Sciatic nerve (tissue), 2 donors: ENCODE measurements at places on chromosomes 3 and 15.

- DNase-seq: no peak
Observed at GRCh38 chr3:195179776-195180489, 91.0 kb downstream of the XXYLT1 start.

- DNase-seq: no peak
Observed at GRCh38 chr15:29410338-29410737, 140.7 kb upstream of the NSMCE3 start.

- no peak for DNase-seq
Observed at GRCh38 chr3:4343258-4343657, 40.1 kb downstream of the SETMAR start.

GRCh38 chr15:38991701-38992100 is 427.1 kb upstream of the RASGRP1 start:
- DNase-seq: no peak

- DNase-seq: no peak
Observed at GRCh38 chr3:194472290-194472920, 14.4 kb downstream of the ATP13A3 start.

DNA sequence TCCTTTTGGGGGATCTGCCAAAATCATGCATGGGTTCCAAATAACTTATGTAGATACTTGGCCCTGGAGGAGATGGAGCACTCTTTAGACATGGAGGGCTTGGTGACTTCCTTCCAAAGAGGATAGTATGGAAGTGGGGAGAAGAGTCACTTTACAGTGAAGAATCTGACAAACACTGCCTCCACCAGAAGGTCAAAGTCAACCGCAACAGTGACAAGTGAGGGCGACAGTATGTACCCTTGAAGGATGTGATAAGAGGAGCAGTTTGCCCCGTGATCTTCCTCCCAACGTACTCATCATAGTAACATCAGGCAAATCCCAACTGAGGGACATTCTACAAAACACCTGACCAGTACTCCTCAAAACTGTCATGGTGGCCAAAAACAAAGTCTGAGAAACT is 62.0 kb downstream of the LMCD1 start:
- no peak for DNase-seq

GRCh38 chr15:73650416-73651126 is 17.4 kb upstream of the NPTN start:
- DNase-seq: no peak

- no peak for DNase-seq
Observed at GRCh38 chr15:33179874-33180273, 14.6 kb downstream of the FMN1 start.

DNA sequence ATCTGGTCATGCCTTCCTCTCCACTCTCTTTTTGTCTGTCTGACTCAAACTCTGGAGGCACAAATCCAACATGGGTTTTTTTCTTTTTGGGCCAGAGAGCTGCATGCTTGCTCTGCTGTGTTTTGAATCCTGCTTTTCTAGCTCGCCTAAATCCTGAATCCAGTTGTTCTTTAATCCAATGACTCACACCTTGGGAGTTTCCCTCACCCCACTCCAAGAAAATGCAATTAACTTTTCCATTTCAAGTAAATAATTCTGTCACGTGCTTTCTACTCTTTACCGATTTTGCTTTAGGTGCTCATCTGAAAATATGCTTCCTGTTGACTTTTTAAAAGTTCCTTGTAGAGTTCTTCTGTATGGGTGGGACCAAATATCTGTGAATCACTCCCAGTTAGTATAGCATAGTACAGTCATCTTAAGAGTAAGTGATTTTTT is 47.6 kb downstream of the SLMAP start:
- DNase-seq: no peak

- DNase-seq: no peak
Observed at GRCh38 chr3:66133853-66134445, 86.9 kb upstream of the SLC25A26 start.

DNA sequence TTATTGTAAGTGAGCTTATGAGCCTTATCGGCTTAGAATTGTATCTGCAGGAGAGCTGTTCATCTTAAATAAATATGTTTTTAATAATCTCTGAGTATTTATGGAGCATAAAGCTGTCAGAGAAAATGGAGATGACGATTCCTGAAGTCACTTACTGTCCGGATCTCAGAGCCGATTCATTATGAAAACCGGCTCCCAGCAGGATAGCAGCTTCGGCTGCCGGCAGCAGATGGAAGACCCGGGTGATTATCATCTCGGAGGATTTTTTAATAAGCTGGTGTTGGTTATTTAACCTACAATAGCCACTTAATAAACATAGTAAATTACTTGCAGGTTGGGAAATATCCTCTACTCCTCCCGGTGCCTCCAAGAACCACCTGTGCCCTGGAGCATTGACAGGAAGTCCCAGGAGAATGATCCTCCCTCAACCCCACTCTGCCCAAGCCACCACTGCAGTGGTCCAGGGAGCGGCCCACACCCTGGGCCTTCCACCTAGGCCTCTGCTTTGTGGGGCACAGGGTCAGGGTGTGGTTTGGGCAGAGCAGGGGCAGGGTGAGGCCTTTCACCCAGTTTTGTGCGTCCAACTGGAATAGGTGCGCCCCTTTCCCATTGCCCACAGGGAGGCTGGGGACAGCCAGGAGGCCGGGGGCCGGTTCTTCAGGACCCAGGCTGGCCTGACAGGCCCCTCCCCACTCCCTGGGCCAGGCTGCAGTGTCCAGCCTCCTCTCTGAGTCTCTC is 42.2 kb upstream of the PRR23E start:
- peak; percentile 15 for DNase-seq

GRCh38 chr15:62874959-62875625 is 167.5 kb upstream of the TPM1 start:
- DNase-seq: no peak

GRCh38 chr15:38707802-38708671 is 143.4 kb upstream of the RASGRP1 start:
- no peak for DNase-seq

GRCh38 chr3:57974796-57975388 is 33.3 kb upstream of the FLNB start:
- no peak for DNase-seq

GRCh38 chr3:139074565-139075115 is 29.9 kb upstream of the PRR23C start:
- DNase-seq: no peak

DNA sequence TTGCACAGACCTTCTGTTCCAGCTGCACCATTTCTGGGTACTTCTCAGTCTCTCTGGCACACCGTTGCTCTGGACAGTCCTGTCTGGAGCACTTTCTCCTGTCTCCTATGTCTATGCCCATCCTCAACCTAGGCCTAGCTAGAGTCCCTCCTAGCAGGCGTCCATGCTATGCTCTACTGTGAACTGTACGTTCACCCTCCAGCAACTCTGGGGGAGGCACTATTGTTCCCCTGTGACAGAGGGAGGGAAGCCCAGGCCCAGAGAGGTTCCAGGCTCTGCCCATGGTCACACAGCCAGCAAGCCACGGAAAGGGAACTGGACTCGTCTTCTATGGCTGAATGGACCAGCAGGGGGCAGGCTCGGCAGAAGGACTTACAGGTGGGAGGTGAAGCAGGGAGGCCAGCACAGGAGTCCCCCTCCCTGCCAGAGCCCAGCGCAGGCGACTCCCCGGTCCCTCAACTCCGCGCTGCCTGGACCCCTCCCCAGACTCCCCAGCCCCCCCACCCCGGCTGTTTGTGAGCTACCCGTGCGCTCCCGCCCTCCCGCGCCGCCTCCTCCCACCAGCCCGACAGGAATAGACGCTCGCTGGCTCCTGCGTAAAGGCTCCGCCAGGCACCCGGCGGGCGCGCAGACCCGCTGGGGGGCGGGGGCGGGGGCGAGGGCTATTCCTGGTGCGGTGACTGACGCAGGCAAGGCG is 1.7 kb upstream of the LINGO1 start:
- peak; percentile 76 for DNase-seq

DNA sequence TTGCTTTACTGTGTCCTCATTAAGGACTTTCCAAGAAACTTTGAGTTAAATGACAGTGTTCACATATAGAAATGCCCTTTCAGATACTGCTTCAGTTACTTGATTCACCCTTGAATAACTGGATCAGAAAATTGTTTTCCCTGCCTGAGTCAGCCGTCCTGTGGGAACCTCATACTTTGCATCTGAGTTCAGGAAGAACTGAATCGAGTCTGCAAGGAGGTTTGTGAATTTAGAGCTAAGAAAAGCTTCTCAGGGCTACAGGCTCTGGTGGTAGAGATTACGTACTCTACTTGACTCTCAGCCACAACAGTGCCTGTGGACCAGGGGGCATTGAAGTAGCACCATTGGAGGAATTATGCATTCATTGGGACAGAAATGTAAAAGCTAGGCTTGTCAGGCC is 252.4 kb upstream of the C2CD4B start:
- no peak for DNase-seq

DNA sequence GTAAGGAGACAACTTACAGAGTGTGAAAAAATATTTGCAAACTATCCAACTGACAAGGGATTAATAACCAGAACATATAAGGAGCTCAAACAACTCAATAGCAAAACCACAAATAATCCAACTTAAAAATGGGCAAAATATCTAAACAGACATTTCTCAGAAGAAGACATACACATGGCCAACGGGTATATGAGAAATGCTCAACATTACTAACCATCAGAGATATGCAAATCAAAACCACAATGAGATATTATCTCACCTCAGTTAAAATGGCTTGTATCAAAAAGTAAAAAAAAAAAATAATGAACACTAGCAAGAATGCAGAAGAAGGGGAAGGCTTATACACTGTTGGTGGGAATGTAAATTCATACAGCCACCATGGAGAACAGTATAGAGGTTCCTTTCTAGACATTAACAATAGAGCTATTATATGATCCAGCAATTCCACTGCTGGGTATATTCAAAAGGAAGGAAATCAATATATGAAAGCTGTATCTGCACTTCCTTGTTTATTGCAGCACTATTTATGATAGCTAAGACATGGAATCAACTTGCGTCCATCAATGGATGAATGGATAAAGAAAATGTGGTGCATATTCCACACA is 998.6 kb downstream of the NAALADL2 start:
- no peak for DNase-seq

DNA sequence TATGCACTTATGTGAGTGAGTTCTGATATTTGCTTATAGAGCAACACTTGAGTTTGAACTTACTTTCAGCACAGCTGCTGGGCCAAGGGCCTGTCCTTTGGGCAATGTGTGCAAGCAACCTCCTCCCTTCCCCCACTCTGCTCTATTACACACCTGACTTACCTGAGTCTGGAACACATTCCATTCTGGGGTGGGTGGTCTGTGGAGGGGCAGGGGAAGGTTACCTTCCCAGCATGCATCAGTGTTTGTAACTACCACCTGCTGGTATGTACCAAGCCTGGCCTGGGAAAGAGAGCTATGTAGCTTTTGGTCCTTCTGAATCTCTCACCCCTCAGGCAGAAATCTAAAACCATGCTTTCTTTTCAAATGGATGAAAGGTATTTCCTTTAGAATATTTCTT is 103.0 kb downstream of the ISL2 start:
- no peak for DNase-seq

DNA sequence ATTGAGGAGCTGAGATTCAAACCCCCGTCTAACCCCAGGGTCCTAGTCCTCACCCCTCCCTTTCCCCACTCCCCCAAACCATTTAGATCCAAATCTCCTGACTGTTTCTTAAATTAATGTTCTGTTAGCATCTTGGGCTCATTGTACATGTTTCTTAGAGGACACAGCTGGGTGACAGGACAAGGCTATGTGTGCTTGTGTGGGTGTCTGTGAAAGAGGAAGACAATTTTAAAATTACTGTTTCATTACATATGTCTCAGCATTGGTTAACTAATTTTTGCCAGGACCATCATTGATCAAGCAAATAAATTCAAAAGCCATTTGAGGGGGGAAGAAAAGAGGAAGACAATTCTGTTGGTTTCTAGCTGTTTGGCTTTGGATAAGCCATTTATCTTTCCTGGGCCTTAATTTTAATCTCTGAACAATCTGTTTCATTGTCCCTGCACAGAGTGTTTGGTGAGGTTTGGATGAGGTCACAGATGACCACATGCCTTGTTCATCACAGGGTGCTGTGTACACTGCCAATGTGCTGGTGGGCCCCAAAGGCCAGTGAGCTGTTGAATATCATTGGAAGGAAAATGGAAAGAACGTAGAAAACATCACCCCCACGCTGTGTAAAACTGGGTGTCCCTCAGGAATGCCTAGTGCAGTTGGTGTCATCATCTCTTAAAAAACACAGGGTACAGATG is 51.9 kb downstream of the RPLP1 start:
- DNase-seq: no peak

- no peak for DNase-seq
Observed at GRCh38 chr3:135966271-135966961, 888 bp downstream of the PPP2R3A start.

DNA sequence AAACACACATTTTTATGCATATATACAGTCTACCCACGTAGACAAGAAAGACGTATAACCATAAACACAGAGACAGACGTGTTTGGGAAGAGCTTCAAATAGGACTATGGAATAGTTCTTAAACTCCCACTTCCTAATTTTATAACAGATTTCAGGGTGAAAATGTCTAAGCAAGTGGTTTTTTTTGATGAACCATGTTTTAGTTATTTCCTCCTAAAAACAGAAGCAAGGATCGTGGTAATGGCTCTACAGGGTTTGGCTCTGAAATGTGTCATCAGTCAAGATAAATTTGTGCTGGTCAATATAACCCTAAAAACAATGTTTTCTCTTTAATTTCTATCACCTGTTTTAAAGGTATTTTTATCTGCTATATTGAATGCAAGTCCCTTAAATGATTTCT is 58.2 kb downstream of the FMN1 start:
- DNase-seq: no peak

DNA sequence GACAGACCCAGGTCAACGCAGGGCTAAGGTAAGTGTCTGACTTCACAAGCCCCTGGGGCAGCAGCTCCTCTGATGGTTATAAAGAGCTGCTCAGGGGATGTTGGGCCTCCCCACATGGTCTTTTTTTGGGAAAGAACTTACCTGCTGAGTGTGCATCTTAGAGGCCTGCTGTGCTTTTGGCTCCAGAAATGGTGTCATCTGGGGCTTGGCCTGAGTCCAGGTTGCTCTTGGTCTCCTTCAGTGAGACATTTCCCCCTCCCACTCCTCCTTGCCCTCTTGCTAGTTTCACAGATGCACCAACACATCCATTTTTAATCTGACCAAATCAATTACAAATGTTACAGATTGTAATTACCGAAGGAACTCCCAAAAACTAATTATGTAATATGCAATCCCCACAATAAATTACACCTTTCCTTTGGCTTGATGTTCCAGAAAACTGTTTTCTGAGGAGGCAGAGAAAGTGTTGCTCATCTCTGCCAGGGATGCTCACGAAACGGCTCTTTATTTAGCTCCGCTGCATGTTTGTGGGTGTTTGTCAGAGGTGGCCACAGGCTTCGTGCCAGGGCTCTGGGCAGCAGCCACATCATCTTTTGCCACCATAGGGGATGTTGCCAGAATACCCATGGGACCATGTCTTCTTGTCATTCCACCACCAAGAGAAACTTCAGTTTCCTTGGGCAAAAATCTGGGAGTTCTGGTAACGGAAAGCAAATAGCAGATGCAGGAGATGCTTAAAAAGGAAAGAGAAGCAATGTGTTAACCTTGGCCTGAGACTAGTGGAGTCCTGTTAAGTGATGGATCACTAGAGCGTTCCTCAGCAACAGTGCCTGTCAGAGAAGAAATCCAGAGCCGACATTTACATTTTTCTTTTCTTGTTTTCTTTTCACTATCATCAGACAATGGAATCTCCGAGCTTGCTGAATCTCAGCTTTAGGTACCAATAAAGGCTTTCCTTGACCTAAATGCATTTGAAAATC is 799.9 kb downstream of the AGBL1 start:
- no peak for DNase-seq

- DNase-seq: peak; percentile 73
Observed at GRCh38 chr3:51942603-51943450, 664 bp downstream of the PARP3 start.

GRCh38 chr3:124168271-124168670 is 176.3 kb upstream of the ROPN1 start:
- no peak for DNase-seq

GRCh38 chr3:144470666-144471065 is 499.0 kb downstream of the DIPK2A start:
- no peak for DNase-seq
